T-helper 17 cell (primary cell): ENCODE measurements at places on chromosomes 5 and 9. TPM values are rescaled to one million over a fixed set of nuclear protein-coding genes. Genes with fewer than 3 reads are reported as not detected.

DNA sequence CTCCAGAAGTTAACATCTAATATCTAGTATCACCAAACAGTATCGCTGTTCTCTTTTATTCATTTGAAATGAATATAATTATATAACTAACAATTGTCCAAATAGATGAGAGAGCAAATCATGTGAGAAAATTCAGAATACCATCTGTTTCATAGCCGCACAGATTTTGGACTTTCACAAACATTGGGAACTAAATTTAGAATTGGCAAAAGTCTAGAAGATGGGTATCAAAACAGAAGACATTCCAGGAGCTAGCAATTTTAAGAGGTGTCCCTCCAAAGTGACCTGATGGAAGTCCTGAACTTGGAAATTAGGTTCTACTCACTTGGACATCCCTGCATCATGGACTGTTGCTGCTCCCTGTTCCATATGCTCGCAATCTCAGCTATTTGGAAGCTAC lies 57.0 kb upstream of the FSD1L start:
- H3K36me3 ChIP-seq: no peaks in the 10 kb centered on the region
- no peak overlapping the region for H3K4me3 ChIP-seq
- H3K27me3 ChIP-seq: peaks cover 7% of the 10 kb centered on the region
- no peak for DNase-seq
- peaks cover under 1% of the 10 kb centered on the region for H3K4me1 ChIP-seq

GRCh38 chr9:88535226-88536022 lies 446 bp downstream of the NXNL2 start:
- peak overlapping the region; percentile 76 for H3K4me3 ChIP-seq
- H3K4me1 ChIP-seq: peaks cover 12% of the 10 kb centered on the region
- DNase-seq: no peak
- peaks cover 46% of the 10 kb centered on the region for H3K27me3 ChIP-seq
- no peak overlapping the region for H3K27ac ChIP-seq
- no peaks in the 10 kb centered on the region for H3K36me3 ChIP-seq

DNA sequence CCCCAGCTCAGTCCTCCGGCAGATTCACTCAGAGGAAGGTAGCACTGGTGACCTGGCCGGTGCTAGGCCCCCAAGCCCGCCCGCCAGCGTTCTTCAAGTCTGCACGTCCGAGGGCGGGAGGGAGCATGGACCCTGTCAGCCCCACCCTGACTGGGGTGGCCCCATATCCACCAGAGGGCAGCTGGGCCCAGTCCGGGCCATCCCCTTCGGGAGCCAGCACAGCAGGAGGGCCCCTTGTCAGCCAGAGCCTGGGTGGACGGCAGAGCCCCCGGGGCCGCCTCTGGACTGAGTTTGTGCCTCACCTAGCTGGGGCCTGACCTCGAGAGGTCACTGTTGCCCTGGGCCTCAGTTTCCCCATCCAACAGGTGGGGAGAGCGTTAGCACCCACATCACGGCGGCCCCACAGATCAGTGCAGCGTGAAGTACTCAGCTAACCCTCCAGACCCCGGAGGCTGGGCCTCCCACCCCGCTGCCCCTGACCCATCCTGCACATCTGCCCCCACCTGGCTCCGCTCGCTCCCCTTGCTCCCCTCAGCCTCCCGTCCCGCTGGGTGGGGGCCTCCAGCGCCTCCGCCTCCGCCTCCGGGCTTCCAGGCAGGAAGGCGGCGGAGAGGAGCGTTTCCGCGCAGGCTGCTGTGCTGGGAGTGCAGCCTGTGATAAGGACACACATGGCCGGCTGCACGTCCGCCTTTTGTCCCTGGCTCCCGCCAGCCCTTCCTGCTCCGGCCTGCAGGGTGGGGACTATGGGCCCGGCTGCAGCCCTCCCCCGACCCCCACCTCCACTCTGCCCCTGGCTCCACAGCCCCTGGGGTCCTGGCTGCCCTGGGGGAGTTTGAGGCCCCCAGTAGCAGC lies 16.6 kb upstream of the EGFL7 start:
- H3K27ac ChIP-seq: no peak overlapping the region
- no peak for DNase-seq
- peaks cover 4% of the 10 kb centered on the region for H3K4me1 ChIP-seq
- peaks cover 36% of the 10 kb centered on the region for H3K27me3 ChIP-seq
- no peak overlapping the region for H3K4me3 ChIP-seq

DNA sequence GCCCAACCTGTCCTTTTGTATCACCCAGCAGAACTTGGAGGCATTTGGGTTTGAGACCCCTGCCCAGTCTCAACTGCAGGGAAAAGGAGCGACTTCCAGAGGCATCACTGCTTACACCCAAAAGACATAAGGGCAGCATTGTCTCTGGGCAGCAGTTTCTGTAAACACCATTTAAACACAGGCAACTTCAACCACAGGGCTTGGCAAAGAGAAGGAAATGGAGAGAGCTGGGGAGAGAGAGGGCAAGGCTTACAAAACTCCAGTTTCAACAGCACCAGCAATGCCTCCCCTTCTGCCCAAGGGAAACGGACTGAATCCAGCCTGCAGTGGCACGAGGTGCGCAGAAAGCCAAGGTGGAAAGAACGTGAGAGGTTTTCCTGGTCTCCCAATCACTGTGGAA lies 147.6 kb downstream of the ROR2 start:
- DNase-seq: no peak
- no peak overlapping the region for H3K4me3 ChIP-seq
- no peak overlapping the region for H3K27ac ChIP-seq

Gene GMCL2
- not detected for total RNA-seq
